ENCODE measurements at places on chromosomes 7 and 10. TPM values are rescaled to one million over a fixed set of nuclear protein-coding genes. Genes with fewer than 3 reads are reported as not detected.

TAS2R39 gene
- total RNA-seq = 8.2 TPM

DNA sequence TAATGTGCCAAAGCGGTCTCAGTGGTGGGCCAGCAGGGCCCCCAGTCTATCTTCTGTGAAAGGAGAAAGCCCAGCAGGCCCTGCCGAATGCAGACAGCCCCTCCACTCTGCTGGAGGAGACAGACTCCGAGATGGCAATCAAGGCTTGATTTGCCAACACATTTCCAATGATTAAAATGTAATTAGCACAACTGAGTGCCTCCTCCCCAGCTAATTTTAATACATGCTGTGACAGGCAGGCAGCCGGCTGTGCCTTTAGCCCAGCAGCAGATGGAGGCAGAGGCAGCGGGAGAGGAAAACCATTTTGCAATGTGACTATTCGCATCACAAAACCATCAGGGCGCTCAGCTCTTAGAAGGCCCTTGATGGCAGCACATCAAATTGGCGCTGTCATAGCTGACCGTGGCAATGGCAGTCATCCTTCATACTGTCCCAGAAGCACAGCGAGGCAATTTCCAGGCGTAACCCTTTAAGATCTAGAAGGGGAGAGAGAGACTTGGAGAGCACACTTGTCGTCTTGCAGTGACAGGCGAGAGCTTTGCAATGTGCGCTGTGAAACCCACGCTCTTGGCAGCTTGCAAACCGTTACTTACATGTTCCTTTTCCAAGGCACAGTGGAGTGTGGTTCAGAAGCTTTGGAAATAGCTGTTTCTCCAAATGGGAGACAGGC lies 714.8 kb upstream of the GALNT17 start:
- DNase-seq = no peak

ADAM22 gene
- total RNA-seq = 5.5 TPM

SPDYE9 gene
- 1.7 TPM for total RNA-seq

GRCh38 chr7:85710960-85711359 lies 524.1 kb upstream of the SEMA3D start:
- no peak for DNase-seq

All from umbilical cord (tissue), 2 donors.